ENCODE measurements at places on chromosomes 3 and 15. TPM values are rescaled to one million over a fixed set of nuclear protein-coding genes. Genes with fewer than 3 reads are reported as not detected.

DNA sequence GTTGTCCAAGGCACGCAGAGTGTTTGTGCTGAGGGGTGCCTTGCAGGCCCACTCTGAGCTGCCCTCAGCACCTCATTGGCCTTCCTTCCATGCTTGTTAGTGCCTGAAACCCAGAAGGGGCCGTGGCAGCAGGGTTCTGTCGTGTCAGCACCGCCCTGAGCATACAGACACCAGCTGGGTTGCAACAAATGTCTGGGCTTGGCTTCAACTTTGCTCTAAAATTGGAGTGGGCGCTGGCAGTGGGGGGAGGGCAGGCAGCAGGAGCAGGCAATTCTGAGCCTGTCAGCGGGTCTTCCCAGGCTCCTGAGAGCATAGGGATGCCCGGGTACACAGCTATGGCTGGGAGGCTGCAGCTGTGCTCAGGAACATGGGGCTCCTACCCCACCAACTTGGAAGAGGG lies 464.3 kb downstream of the EPHA3 start:
- DNase-seq = no peak

DNA sequence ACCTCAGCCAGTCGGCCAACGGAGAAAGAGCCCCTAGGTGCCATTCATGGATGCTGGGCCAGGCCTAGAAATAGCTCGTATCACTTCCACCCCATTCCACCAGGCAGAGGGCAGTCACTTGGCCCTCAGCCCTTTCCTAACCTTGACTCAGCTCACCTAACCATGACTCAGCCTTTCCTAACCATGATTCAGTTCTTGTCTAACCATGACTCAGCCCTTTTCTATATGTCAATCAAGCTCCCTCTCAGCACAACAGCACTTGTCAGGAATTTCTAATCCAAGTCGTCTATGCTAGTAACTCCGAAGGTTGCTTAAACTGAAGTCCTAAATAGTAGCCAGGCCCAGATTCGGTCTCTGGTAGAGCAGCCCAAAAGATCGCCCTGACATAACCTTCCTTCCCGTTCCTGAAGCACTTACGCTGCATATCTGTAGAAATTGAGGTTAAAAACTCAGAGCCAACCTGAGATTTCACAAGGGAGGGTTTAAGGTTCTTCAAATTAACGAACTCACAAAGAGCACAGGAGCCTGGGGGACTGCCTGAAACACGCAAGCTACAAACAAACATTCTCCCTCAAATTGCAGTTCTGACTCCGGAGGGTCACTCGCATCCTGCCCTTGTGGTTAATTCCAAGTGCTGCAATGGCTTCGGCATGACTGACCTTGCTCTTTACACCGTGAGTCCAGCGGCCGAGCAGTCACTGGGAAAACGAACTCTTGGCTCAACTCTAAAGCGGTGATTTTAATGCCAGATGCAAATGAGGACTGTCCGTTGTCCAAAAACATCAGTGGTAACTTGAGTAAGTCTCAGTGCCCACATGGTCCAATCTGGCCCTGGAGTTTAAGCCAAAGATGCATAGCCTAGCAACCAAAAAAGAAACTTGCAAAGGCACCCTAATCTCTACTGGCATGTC lies 99.9 kb downstream of the ADAMTS17 start:
- peak; percentile 15 for DNase-seq

DNA sequence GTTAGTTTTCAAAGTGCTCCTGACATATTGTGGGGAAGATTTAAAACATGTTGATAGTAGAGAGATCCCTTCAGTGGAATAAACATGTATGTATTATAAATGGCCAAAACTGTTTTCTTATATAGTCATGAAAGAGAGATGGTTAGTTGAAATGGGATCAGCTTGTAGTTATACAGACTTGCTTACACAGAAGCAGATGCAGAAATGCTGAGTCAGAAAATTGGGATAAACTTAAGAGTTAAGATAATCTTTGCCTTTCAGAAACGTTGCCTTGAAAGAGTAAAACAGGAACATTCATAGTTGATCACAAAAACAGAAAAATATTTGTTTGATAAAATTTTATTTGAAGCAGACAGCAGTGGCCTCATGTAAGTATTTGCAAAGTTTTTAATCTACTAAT lies 433.2 kb upstream of the BCHE start:
- no peak for DNase-seq

GRCh38 chr3:125002414-125003368 lies 53.1 kb downstream of the HEG1 start:
- DNase-seq = no peak

The FYCO1 gene
- 52.7 TPM for total RNA-seq

DNA sequence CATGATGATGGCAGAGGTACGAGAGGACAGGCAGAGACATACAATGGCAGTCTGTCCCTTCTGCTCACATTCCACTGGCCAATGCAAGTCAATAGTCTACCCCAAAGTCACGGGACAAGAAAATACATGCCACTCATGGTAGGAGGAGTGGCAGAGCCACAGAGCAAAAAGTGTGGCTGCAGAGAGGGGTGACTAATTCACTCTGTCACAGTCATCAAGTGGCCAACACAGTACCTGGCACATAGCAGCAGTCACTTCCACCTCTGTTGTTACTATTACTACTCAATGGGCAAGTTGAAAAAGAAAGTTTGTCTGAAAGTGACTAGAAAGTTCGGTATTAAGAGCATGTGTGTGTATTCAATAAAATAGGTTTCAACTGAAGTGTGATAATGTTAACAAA lies 91.4 kb downstream of the SMAD3 start:
- no peak for DNase-seq

GRCh38 chr3:50303013-50303815 lies at the start of gene HYAL1:
TSS of gene HYAL1 (minus strand) at chr3:50303574. CDS start at chr3:50302956, 618 bp downstream.
- DNase-seq = peak; percentile 49

DNA sequence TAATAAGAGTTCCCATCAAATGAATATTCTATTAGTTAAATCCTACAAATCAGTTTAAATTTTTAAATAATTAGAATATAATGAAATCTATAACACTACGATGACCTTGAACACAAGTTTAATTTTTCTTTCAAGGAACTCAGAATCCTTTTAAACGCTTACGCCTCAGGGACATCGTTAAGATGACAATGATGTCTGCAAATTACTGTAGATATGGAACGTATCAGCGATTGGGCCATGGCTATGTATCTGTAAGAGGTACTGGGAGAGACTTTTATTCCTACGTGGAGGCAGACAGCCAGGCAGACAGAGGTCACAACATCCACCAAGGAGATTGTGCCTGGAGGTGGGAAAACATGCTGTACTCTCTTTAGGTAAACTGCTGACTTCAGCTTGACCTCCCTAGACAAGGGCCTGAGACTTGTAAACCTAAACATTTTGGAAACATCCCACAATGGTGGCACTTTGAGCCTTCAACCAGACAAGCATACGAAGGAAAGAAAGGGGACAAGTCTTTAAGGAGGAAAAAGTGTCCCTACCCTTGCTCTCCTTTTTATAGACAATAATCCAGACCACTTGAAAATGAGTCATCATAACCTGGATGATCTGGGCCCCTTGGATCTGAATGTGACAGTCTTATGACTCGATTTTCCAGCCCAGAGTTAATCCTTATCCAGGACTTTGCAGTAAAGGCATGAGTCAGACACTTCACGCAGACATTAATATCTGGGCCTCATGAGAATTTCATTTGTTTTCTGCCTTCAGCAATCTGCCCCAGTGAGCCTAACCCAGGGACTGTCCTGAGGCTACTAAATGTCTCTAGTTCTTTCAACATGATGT lies 6.8 kb upstream of the LDHAL6B start:
- peak; percentile 88 for DNase-seq

DNA sequence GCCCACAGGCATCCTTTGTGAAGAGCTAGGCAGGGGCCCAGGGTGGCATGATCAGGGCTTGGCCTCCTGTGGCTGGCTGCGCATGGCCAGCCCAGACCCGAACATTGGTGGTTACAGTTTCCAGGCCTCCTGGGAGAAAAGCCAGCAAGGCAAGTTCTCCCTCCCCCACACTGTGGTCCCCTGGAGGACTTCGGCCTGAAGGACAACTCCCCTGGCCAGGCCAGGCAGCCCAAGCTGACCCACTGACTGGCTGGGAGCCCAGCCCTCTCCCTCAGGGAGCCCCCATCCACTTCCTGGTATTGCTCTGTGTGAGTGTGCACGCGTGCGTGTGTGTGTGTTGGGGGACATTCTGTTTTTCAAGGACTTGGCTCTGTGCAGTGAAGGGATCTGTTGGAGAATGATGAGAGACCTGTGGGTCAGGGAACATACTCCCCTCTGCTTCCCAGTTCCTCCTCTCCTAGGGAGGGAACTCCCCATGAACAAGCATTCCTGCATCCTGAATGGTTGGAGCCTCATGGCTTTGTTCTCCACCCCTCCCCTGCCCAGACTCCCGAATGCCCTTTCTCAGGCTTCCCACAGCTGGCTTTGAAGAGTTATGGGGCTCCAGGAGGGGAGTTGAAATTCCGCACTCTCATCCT lies 29.5 kb downstream of the CORO2B start:
- no peak for DNase-seq

The CCR8 gene
- total RNA-seq = not detected

The GPX1 gene
- total RNA-seq = 29.0 TPM

GRCh38 chr3:3665961-3666640 lies 133.1 kb upstream of the LRRN1 start:
- no peak for DNase-seq

DNA sequence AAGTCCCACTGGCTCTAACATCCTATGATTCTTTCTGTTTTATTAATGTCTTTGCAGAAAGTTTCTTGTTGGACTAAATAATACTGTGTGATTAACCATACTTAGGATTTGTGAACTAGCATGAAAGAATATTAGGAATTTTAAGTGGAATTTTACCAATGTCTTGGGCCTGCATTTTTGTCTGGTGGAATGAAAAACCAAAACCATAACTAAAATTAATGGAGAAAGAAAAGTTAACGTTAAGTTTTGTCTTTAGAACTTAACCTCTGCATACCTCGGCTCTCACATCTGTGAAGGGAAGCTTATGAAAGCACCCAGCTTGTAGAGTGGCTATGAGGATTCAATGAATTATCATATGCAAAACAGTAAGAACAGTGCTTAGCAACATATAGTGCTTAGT lies 6.5 kb downstream of the FBN1 start:
- DNase-seq = no peak

- no peak for DNase-seq
These were observed 22.6 kb downstream of the C15orf39 start for GRCh38 chr15:75224281-75224680.

The GPR171 gene
- not detected for total RNA-seq

The CADPS gene
- not detected for total RNA-seq

GRCh38 chr3:71512000-71512399 lies 71.5 kb downstream of the FOXP1 start:
- DNase-seq = peak; percentile 17

The ZNF80 gene
- 0.11 TPM for total RNA-seq

GRCh38 chr3:45976191-45977091 lies 19.2 kb downstream of the FYCO1 start:
- no peak for DNase-seq

GRCh38 chr3:107969994-107970819 lies 120.6 kb downstream of the CD47 start:
- DNase-seq = peak; percentile 97

DNA sequence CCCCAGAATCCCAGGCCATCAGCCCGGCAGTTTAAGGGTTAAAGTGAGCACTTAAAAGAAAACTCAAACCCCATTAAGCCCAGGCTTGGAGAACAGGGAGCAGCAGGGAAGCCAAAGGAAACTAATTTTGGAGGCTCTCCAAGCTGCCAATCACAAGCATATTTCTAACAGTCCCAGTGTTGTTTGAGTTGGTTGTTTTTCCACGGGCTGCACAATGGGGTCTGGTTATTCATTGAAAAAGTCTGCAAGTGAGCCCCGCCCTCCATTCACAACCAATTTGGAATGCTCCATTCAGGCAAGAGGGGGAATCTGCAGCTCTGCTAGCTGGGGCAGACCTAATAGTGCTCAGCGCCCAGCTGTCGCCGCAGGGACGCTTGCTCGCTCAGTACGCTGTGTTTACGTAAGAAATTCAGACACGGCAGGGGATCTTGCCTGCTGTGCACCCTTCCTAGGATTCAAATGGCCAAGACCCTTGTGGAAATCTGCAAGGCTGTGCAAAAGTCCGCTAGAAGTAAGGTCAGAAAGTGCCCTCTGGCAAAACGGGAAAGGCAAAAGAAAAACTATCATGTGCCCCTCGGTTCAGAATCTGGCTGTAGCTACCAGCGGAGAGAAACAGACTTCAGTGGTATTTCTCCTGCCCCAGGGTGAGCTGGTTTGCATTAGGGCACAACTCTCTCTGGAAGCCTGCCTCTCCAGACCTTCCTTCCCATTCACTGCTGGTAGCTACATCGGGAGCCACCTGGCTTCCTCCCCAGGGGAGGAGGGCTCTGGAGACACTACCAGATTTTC lies 11.0 kb downstream of the ETV5 start:
- DNase-seq = peak; percentile 100

The GOLGA8G gene
- total RNA-seq = not detected

DNA sequence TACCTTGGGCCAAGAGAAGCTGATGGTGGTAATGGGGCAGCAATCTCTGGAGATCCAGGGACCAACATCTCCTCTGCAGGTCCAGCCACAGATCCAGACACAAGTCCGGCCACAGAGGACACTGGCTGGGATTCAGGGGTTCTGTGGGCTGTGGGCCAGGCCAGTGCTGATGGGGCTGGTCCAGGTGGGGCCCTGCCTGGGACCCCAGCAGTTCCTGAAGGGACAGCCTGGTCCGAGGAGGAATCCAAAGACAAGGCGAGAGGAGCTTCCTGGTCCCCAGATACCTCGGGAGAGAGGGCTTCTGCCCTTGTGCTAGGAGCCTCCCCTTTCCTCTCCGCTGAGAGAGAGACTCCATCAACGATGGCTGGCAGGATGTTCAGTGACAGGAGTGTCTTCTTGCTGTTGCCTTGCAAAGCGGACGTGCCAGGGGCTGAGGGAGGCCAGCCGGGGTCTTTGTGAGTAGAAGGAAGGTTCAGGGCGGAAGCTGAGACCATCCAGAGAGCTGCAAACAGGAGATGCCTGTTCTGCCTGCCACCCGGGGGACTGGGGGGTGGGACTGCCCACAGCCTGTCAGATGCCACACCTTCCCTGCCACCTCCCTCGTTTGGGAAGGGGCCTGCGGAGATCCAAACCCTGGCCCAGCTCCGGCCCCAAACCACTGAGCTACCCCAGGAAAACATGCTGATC lies 24.5 kb upstream of the GOLGA6C start:
- DNase-seq = no peak

DNA sequence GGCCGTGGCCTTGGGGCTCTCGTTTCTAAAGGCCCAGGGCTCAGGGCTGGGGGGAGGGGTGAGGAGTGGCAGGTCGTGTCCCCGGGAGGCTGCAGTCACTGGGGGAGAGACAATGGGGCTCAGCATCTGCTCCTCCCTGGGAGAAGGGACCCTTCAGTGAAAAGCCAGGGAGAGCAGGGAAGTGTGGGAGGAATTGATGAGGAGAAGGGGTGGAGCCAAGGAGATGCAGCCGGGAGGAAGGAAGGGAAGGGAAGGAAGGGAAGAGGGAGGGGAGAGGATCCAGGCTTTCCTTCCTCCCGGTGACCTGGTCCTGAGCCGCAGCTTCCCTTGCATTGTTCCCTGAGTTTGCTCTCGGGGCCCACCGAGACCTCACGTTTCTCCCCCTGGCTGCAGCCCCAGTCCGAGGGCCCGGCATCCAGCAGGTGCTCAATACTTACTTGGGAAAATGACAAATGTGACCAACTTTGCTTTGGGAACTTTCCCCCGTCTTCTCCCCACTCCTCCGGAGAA lies 1.4 kb upstream of the ZNF710 start:
- no peak for DNase-seq

Data from SK-MEL-5 (cell line).